Thoracic aorta (tissue), 2 donors: ENCODE measurements at places on chromosomes 13 and 19. TPM values are rescaled to one million over a fixed set of nuclear protein-coding genes. Genes with fewer than 3 reads are reported as not detected.

PABPC3 gene
- total RNA-seq, result not detected

SPACA4 gene
- not detected for total RNA-seq

XAB2 gene
- 34.1 TPM for total RNA-seq

PEAK3 gene
- total RNA-seq, result 1.2 TPM

DNA sequence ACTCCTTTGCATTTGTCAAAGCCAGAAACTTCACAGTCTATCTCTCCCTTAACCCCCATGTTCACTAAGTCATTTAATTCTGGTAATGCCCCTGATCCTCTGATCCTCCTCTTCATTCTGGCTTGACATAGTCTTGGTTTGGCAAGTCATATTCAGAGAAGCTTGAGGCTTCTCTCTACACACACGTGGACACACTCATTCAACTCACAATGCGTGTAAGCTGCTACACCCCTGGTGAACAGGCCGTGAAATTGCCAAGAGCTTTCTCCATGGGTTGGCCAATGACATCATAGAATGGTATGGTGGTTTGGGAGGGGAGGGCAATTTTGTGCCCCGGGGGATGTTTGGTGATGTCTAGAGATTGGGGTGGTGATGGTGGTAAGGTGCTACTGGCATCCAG lies 47.9 kb upstream of the FLT1 start:
- no peak for DNase-seq

- DNase-seq, result no peak
Measured at GRCh38 chr19:54335164-54335563, 3.8 kb downstream of the LILRA4 start.

ZNF90 gene
- total RNA-seq, result 2.4 TPM

- DNase-seq, result no peak
Measured at GRCh38 chr13:73767747-73768315, 366.4 kb downstream of the KLF12 start.

GRCh38 chr13:48502601-48503319 lies 30.1 kb downstream of the RCBTB2 start:
- no peak for DNase-seq

OR4F17 gene
- total RNA-seq, result not detected
